SJSA1 (cell line): ENCODE measurements at places on chromosomes 1 and 21. TPM values are rescaled to one million over a fixed set of nuclear protein-coding genes. Genes with fewer than 3 reads are reported as not detected.

OR2T11 gene
- not detected in 2 replicates for total RNA-seq

RLF gene
- 14.3 and 19.6 TPM in 2 replicates for total RNA-seq

OR14C36 gene
- not detected in 2 replicates for total RNA-seq

MLLT11 gene
- 23.7 and 26.5 TPM in 2 replicates for total RNA-seq

SPRR2B gene
- not detected in 2 replicates for total RNA-seq

CRP gene
- not detected in 2 replicates for total RNA-seq

TLCD4 gene
- 0.60 and 2.5 TPM in 2 replicates for total RNA-seq

ZNF697 gene
- 1.7 and 5.0 TPM in 2 replicates for total RNA-seq

CR1L gene
- total RNA-seq = not detected in 2 replicates

PRDM16 gene
- total RNA-seq = 0.05 TPM in 1 of 2 replicates, not detected in the other

STIL gene
- 22.6 and 42.0 TPM in 2 replicates for total RNA-seq

HCRTR1 gene
- total RNA-seq = not detected in 2 replicates

AKR7A3 gene
- total RNA-seq = 0.21 and 0.53 TPM in 2 replicates

C1orf87 gene
- not detected in 2 replicates for total RNA-seq

SLC35A3 gene
- total RNA-seq = 27.2 and 31.2 TPM in 2 replicates

MARCKSL1 gene
- 53.7 and 67.1 TPM in 2 replicates for total RNA-seq

CCSAP gene
- total RNA-seq = 14.4 and 15.1 TPM in 2 replicates

DMRTA2 gene
- total RNA-seq = 15.0 and 16.3 TPM in 2 replicates

PAX7 gene
- not detected in 2 replicates for total RNA-seq

E2F2 gene
- total RNA-seq = 7.3 and 12.3 TPM in 2 replicates

C8A gene
- total RNA-seq = not detected in 2 replicates

RHBDL2 gene
- 0.29 and 0.91 TPM in 2 replicates for total RNA-seq

LCE1E gene
- not detected in 2 replicates for total RNA-seq

ALG6 gene
- total RNA-seq = 6.9 and 14.5 TPM in 2 replicates

KRTAP10-7 gene
- not detected in 2 replicates for total RNA-seq

OR10J1 gene
- not detected in 2 replicates for total RNA-seq

TAL1 gene
- total RNA-seq = not detected in 2 replicates

ZNF648 gene
- not detected in 2 replicates for total RNA-seq

TMEM69 gene
- 21.5 and 23.4 TPM in 2 replicates for total RNA-seq

ACTRT2 gene
- not detected in 2 replicates for total RNA-seq

CFAP107 gene
- not detected in 2 replicates for total RNA-seq

TSPAN2 gene
- 11.9 and 18.2 TPM in 2 replicates for total RNA-seq

NFASC gene
- 0.03 TPM in 1 of 2 replicates, not detected in the other for total RNA-seq

ARMH1 gene
- total RNA-seq = not detected in 2 replicates

AMY2A gene
- not detected in 2 replicates for total RNA-seq

SERINC2 gene
- total RNA-seq = 10.4 and 16.6 TPM in 2 replicates

NOTCH2 gene
- 77.2 and 103 TPM in 2 replicates for total RNA-seq
